ENCODE measurements at places on chromosomes 2 and 18.

- DNase-seq = no peak
These were observed 29.6 kb downstream of the RBMS1 start for GRCh38 chr2:160464017-160464416.

- no peak for DNase-seq
These were observed 108.9 kb downstream of the INSIG2 start for GRCh38 chr2:118197011-118197675.

DNA sequence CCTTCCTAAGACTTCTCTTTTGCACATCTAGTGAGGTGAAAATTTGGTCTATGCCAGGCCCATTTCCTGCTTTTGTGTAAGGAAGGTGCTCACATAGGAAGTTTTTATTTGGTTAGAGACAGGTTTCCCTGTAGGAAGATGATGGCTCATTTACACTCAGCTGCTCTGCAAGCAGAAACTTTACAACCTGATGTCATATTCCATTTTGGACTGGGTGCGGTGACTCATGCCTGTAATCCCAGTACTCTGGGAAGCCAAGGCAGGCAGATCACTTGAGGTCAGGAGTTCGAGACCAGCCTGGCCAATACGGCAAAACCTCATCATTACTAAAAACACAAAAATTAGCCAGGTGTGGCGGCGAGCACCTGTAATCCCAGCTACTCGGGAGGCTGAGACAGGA, 35.8 kb downstream of the CASP10 start:
- no peak for DNase-seq

- no peak for DNase-seq
These were observed 70.3 kb upstream of the SLC9A2 start for GRCh38 chr2:102549027-102549426.

- DNase-seq = no peak
These were observed 166.8 kb downstream of the CAMKMT start for GRCh38 chr2:44528595-44528994.

GRCh38 chr2:129699781-129700573, 279.5 kb upstream of the RAB6C start:
- no peak for DNase-seq

DNA sequence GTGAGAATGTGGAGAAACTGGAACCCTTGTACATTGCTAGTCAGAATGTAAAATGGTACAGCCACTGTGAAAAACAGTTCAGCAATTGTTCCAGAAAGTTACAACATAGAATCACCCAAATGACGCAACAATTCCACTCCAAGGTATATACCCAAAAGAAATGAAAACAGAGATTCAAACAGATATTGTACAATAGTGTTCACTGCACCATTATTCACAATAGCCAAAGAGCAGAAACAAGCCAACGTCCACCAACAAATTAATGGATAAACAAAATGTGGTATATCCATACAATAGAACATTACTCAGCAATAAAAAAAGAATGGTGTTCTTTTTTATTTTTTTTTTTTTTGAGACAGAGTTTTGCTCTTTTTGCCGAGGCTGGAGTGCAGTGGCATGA, 10.9 kb downstream of the CLASP1 start:
- DNase-seq = no peak

DNA sequence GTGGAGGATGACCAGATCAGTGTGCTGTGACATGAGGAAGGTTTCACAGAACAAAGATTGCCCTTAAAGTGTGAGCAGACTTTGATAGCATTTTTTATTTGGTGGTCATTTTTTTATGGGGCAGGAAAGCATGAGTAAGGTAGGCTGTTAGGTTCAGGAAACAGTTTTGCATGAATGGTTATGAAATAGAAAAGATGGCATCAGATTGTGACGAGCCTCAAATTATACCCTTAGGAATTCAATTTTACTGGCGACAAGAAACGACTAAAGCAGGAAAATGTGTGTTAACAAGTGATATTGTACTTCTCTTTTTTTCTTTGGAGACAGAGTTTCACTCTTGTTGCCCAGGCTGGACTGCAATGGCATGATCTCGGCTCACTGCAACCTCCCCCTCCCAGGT, 44.7 kb downstream of the PIK3C3 start:
- DNase-seq = no peak

All from NCI-H460 (cell line).